ENCODE measurements at places on chromosomes 2 and 18.

DNA sequence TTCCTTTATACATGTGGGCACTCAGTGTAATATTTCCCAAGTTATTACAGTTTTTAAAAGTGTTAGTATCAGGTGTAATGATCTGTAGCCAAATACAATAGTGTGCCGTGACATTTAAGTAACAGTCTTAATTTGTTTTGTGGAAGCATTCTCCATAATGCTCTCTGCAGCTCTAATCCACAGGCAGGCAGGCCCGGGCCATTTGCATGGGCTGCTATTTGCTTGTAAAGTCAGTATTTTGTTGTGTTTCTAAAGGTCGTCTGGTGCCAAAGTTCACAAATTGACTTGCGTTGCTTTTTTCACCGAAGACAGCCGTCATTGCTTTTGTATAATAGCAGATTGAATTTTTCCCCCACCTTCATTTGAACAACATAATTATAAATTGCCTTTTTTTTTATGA is 153.0 kb downstream of the GBX2 start:
- DNase-seq, result no peak

GRCh38 chr2:239889641-239890121 is 135.5 kb downstream of the NDUFA10 start:
- DNase-seq, result no peak

DNA sequence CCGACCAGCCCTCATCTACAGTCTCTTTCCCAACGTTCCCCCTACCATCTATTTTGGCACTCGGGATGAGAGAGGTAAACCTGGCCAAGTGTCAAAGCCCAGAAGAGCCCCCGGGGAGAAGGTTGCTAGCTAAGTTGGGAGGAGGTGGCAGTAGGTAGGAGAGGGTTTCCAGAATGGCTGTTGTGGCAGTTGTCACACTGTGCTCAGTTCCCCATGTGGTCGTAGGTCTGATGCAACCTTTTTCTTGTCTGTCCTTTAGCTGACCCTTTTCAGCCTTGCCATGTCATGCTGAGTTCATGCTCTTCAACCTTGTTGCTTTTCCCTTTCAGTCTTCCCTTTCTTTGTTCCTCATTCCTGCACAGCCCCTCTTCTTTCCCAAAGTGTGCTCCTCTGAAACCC is 34.5 kb downstream of the TTLL4 start:
- no peak for DNase-seq

DNA sequence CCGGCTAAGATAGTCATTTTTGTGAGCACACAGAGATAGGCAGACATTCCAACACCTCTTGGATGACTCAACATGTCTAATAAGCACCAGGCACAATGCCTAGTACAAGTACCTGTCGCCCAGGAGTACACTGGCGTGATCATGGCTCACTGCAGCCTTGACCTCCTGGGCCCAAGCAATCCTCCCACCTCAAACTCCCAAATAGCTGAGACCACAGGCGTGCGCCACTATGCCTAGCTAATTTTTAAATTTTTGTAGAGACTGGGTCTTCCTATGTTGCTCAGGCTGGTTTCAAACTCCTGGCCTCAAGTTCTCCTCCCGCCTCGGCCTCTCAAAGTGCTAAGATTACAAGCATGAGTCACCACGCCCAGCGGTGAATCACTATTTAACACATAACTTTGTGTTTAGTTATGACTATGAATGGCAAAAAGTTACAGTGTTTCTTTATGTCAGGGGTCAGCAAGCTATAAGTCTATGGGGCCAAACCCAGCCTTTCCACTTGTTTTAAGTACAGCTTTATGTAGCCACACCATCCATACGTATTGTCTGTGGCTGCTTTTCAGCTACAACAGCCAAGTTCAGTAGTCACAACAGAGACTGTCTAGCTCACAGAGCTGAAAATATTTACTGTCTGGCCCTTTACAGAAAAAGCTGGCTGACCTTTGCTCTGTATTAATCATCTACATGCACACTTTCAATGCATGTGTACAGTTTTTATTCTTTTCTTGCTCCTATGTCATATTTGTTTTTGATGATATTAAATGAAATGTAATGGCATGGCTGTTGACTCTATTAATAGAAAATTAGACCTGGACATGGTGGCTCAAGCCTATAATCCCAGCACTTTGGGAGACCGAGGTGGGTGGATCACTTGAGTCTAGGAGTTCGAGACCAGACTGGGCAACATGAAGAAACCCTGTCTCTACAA is 18.7 kb downstream of the ORC2 start:
- DNase-seq, result peak; percentile 93

GRCh38 chr2:133497270-133497893 is 70.9 kb downstream of the NCKAP5 start:
- DNase-seq, result peak; percentile 59

DNA sequence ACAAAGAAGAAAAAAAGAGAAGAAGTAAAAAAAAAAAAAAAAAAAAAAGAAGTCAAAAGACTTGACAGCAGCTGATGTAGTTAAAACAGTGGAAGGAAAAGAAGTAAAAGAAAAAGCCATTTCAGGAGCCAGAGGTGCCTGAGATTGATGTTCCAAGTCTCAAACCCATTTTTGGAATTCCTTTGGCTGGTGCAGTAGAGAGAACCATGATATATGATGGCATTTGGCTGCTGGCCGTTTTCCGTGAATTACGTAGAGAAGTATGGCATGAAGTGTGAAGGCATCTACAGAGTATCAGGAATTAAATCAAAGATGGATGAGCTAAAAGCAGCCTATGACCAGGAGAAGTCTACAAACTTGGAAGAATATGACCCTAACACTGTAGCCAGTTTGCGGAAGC is 7.6 kb upstream of the CHST10 start:
- no peak for DNase-seq

GRCh38 chr2:69933254-69933828 is 18.4 kb downstream of the MXD1 start:
- no peak for DNase-seq

DNA sequence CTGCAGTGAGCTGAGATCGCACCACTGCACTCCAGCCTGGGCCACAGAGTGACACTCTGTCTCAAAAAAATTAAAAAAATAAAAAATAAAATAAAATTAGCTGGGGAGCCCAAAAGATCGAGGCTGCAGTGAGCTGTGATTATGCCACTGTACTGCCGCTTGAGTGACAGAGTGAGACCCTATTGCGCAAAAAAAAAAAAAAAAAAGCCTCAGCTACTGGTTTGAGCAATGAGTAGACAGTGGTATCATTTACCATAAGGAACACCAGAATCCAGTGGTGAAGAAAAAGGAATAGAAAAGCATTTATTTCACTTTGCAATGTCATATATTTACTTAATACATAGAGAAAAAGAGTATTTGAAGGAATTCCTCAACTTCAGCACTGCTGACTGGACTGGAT is 3.0 kb downstream of the SAP130 start:
- no peak for DNase-seq

- DNase-seq, result peak; percentile 1
Observed at GRCh38 chr2:38875227-38875575, 533 bp downstream of the DHX57 start.

GRCh38 chr2:213537579-213537978 is 253.3 kb downstream of the SPAG16 start:
- DNase-seq, result no peak

DNA sequence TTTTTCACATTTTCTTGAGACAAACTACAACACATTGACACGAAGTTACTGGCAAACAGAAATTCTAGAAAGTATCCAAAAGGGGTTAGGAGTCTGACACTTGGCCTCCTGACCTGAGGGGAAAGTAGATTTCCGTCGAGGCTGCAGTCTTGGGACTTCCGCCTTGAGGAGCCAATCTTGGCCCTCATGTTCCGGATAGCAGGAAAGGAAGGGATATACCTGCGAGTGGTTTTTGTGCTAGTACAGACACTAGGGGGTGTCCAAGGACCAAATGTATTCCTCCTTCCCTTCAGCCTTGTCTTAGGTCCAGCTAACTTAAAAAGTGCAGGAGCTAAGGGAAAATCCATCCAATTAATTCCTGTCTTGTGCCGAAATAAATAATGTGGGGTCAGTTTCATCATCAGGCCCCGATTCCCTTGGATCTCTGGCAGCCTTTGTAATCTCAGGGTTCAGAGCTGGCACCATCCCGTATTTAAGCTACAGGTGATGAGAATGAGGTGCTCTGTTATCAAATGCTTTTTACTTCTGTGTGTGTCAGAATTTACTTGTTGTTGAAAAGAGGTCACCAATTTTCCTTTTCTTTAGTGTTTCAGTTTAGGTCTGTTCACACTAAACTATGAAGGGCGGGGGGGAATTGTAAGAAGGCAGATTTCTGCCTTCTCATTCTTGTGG is 330.2 kb upstream of the FANCL start:
- DNase-seq, result peak; percentile 69

DNA sequence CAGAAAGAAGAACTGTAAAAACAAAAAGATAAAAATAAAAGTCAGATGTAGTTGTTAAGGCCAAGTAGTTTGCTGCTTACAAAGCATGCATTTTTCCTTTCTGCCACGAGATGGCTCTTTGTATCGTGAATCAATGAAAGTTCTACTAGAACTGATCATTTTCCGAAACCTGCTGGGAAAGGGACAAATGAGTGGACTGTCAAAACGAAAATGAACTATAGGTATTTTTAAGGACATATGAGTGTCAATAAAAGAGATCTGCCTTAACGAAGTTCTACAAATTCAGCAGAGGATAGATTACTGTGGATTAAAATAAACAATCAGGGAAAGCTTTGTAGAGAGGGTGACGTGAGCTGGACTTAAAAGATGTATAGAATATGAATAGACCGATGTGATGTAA is 15.0 kb upstream of the ELOA2 start:
- peak; percentile 51 for DNase-seq

GRCh38 chr2:130371723-130372054 is 15.8 kb downstream of the PTPN18 start:
- DNase-seq, result peak; percentile 61

- DNase-seq, result no peak
Observed at GRCh38 chr2:45124456-45124855, 115.2 kb upstream of the SIX2 start.

GRCh38 chr18:35641916-35642315 is 60.4 kb downstream of the GALNT1 start:
- DNase-seq, result no peak

GRCh38 chr2:950080-950966 is at the start of gene SNTG2:
Gene SNTG2 (plus strand): TSS chr2:950849. CDS start chr2:950997, 148 bp downstream.
- DNase-seq, result peak; percentile 55

DNA sequence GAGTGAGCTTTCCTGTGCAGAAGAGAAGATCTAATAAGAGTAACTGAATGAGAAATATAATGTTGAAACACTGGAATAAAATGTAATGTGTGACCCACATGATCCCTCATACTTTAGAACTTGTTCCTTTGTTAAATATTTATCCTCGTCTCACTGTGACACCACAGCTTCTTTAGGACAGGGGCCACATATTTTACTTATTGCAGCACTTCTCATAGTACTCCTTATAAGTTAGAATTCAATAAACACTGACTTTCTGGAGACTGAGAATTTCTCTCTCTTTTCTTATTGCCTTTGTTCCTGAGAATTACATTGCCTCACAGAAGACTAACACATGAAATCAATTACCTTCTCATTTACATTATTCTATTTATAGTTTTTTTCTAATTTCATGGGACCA is 1234.6 kb upstream of the CHAC2 start:
- peak; percentile 81 for DNase-seq

- DNase-seq, result peak; percentile 86
Observed at GRCh38 chr2:162318328-162319180, at the start of gene IFIH1. Gene IFIH1 (minus strand): TSS chr2:162318684. CDS start chr2:162318307, 377 bp downstream.

GRCh38 chr2:105397953-105398335 is 907 bp downstream of the FHL2 start:
- DNase-seq, result no peak

DNA sequence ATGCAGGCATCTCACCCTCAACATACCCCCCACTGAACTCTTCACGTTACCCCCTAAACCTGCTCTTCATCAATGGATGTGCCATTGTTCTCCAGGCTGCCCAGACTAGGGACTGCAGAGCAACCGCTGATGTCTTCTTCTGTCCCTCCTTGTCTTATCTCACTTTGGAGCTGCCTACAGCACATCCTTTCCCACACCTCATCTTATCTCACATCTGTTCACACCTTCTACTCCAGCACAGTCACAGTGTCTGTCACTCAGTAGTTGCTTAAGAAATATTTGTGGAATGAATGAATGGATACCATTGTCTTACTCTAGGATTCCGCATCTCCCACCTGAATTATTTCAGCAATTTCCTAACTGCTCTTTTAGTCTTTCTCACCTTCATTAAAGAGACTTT is 144.5 kb downstream of the ANTXR1 start:
- DNase-seq, result no peak

GRCh38 chr2:36388472-36388871 is 32.9 kb downstream of the CRIM1 start:
- DNase-seq, result no peak
